ENCODE measurements at places on chromosomes 7 and 10.
A peak's percentile ranks its signal among the peaks of the same experiment; 100 is the strongest.

DNA sequence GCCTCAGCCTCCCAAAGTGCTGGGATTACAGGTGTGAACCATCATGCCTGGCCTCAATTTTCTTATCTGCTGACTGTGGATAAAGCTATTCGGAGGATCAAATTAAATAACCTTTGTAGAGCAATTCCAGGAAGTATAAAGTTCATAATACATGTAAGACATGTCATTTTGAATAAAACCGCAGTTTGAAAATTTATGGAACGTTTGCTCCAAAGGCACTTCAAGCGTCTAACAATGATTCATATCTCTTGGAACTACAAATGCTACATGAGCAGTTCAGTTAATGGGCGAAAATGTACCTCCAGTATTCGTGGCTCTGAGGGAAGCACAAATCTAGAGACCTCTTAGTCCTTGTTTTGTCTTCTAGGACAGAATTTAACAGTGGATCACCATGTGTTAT is 190.3 kb downstream of the GALNT17 start:
- no peak for DNase-seq

- peak; percentile 8 for DNase-seq
Observed at GRCh38 chr10:97499561-97500296, 1.0 kb downstream of the UBTD1 start.

DNA sequence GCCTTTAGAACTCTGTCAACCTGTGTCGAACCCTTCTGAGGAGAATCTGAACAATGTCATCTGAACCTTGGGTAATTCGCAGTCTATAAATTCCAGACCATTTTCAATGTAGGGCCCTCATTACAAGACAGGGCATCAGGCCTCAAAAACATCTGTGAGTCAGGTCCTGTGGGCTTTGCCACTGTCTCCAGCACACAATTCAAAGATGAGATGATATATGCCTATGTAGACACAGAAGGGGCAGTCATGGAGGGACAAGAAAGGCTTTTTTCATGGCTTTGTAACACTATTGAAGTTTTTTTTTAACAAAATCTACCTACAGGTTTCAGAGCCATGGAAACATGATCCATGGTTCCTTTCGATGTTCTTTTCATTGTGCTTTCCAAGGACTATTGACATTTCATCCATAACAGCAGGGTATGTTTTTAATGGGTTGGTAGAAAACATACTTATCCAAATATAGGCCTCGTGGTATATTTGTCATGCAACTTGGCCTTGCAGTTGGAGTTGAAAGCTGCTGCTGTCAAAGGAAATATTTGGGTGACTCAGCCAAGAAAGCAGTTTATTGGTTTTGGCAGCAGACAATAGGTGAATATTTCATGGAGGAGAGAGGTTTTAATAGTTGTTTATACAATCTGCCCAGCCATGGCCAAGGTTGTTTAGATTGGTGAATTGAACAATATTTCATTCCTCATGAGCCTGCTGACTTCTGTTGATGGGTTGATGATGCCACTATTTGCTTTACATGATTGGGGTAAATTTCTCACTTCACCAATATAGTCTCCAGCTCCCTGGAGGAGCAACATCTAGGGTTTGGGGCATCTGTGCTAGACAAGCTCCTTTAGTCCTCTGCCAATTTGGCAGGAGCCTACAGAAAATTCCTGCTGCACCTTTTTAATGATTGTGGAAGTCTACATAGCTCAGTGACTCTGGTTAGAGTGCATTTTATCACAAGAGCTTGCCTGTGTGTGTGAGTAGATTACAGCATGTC is 158.4 kb upstream of the TMEM72 start:
- no peak for DNase-seq

DNA sequence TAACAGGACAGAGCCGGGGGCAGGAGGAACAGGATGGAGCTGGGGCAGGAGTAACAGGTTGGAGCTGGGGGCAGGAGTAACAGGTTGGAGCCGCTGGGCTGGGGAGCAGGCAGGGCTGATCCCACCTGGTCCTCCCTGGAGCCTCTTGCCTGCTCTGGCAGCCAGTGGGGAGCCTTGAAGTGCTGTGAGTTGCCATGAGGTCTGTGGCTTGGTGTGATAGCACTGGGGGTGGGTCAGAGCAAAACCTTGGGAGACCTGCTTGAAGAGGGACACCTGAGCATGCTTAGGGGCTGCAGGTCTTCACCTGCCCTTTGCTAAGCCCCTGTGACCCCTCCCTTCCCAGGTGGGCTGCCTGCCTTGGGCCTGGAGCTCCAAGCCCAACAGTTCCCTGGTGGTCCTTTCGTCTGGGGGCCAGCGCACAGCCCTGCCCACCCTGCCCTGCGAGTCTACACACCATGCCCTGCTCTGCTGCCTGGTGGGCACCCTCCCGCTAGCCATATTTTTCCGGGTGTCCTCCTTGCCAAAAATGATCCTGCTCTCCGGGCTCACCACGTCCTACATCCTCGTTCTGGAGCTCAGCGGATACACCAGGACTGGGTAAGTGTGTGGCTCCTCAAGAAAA is 111.6 kb downstream of the ADCY1 start:
- DNase-seq: no peak

- peak; percentile 33 for DNase-seq
Observed at GRCh38 chr10:32982911-32983909, 25.2 kb upstream of the ITGB1 start.

- no peak for DNase-seq
Observed at GRCh38 chr10:31683682-31684081, 244.9 kb downstream of the ARHGAP12 start.

DNA sequence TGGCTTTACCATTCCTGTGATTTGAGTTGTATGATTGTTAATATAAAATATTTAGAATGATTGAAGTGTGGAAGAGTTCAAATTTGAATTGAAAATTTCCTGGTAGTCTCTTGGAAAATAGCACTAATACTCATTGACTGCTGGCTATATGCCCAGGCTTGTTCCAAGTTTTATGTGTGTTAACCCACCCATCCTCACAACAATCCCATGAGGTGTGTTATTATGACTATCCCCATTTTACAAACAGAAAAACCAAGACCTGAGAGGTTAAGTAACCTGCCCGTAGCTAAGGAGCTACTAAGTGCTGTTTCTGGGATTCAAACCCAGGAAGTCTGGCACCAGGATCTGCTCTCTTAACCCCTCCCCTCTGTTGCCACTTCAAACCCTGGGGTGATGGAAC is 213.9 kb downstream of the CREB5 start:
- no peak for DNase-seq

DNA sequence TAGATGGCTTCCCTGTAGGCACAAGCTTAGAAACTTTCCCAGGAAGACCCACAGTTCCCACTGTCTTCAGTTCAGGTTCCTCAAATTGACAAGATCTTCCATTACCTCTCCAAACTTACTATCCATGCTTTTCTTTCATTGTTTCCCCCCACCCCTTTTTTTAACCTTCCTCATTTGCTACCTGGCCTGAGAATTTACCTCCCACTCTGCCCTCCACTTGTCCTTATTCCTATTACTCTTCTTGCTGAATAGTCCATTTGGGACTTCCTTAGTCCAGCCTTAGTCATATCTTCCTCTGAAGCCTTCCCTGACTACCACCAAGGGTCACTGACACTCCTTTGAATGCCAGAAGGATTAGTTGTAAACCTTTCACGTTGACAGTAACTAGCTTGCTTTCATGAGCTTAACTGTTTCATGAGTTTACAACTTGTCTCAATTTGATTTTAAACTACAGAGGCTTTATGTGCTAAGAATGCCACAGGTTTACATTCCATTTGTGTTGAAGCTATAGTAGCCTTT is 1.2 kb upstream of the CALU start:
- DNase-seq: no peak

- DNase-seq: no peak
Observed at GRCh38 chr7:121966276-121966934, 93.4 kb downstream of the PTPRZ1 start.

- DNase-seq: no peak
Observed at GRCh38 chr7:65946904-65947303, 35.1 kb downstream of the GUSB start.

DNA sequence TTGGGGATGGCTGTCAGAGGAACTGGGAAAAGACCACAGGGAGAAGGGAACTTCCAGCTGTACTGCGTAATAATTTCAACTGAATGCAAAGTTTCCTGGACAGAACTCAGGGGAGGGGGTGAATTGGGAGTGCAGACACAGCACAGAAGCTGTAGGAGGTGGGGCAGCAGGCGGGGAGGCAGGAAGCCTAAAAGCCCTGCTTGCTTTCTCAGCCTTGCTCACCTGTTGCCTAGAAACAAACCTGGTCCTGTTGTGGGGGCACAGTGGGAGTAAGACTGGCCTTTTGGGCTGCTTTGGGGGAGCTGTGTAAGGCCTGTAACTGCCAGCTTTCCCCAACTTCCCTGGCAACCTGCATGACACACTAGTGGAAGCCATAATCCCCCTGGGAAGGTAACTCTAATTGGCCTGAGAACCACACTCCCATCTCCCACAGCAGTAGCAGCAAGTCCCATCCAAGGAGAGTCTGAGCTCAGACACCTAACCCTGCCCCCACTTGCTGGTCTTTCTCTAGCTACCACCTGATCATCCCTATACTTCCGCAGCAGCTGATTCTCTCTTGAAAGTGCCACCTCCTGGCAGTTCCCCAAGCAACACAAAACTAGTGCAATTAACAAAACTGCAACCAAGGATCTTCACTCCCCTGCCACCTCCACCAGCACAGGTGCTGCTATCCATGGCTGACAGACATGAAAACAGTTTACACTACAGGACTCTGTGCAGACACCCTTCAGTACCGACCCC is 1239.3 kb downstream of the SORCS1 start:
- no peak for DNase-seq

- DNase-seq: no peak
Observed at GRCh38 chr10:57982091-57982490, 285.6 kb downstream of the IPMK start.

GRCh38 chr7:71753956-71754664 is 622.2 kb downstream of the GALNT17 start:
- no peak for DNase-seq

- DNase-seq: no peak
Observed at GRCh38 chr10:89887406-89887805, 186.0 kb downstream of the KIF20B start.

DNA sequence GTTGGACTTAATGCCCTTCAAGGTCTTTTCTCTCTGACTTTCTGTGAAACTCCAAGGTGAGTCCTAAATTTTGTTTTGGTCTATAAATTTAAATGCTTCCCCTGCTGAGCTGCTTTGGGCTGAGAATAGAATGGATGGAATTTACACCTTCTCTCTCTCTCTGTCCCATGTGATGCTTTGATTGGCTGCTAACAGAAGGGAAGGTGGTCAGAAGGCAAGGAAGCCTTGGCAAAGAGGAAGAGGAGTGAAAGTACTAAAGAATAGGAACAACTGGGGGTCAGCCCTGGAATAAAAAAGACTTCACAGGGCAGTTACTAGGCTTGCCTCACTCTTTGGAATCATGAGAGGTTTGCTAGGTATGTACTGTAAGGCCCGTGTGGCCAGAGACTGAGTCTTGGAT is 260.2 kb downstream of the AUTS2 start:
- no peak for DNase-seq

DNA sequence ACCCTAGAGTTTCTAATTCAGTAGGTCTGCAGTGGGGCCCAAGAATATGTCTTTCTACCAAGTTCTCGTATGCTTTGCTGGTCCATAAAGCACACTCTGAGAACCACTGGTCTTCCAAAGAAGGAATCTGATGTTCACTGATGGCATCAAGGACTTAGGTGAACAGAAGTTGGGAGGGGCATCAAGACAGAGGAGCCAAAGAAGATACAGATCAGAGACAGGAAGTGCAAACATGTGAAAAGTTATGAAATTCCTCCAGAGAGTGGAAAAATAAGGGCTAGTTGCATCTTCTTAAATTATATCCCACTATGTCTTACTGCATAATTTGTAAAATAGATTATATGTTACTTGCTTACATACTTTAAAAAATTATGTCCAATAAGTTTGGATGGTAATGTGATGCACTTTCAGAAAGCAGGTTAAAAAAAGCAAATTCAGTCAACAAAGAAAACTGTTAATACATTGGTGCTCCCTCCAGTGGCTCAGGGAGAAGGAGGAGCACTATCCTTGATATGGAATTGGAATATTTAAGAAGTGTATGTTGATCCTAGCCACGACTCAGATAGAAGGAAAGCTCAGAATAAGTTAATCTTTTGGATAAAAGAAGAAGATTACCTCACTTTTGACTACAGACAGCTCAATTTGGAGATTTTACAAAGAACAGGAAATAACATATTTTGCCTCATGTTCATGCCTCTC is 35.8 kb downstream of the CREB3L2 start:
- no peak for DNase-seq

DNA sequence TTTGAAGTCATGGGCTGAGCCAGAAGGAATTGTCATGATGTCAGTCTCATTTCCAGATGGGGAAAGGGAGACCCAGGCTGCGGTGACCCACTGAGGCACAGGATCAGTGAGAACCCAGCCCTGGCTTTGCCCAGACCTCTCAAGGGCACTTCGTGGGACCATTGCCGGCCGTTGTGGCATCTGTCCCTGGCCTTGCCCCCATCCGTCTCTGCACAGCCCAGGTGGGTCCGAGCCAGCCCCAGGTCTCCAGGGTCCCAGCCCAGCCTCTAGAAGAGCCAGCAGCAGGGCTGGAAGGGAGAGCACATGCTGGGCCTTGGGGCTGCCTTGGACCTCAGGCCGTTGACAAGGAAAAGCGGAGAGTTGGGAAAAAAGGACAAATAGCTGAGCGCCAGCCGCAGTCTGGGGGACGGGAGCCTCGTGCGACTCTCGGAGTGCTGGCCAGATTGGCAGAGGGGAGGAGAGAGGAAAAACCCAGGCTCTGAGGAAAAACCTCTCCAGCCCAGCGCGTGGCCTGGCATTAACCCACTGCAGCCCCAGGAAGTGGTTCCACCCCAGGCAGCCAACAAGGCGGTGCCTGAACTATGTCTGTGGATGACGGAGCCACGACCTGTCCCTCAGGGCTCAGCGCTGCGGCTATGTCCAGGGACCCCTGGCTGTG is 30.2 kb downstream of the GRIFIN start:
- no peak for DNase-seq

DNA sequence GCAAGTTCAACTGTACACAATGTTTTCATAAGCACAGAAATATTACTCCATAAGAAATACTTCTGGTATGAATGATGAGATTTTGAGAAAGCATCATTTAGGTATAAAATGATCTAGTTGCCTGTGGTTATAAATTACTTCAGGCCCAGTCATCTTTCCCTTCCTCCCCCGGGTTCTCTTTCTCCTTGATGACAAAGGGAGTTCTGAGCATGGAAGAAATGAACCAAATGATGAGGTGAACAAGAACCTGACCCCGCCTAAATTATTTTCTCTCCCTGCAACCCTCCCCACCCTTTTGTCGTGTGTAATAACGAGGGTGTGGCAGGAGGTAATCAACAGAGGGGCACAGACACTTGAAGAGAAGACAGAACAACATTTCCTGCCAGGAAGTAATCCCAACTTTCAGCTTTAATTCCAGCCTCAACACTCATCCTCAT is 319.6 kb upstream of the SP8 start:
- no peak for DNase-seq
